ENCODE measurements at places on chromosomes 7 and 10.

- DNase-seq: no peak
Measured at GRCh38 chr10:48468130-48468790, 136.6 kb downstream of the ARHGAP22 start.

DNA sequence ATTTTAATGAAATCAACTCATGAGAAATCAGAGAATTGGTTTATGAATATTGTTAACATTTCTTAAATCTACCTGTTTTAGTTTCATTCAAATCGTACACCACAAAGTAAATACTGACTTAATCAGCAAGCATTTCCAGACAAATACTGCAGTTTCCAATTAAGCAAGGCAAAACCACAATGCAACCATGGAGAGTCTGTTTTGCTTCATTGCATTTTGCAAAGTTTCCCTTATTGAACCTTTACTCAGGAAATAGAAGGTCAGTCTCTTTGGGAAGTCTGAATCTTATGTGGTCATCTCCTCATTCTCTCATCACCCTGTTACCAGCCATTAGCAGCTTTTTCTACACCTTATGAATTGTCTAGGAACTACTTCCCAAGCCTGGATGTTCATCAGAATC lies 400.5 kb downstream of the IPMK start:
- DNase-seq: no peak

DNA sequence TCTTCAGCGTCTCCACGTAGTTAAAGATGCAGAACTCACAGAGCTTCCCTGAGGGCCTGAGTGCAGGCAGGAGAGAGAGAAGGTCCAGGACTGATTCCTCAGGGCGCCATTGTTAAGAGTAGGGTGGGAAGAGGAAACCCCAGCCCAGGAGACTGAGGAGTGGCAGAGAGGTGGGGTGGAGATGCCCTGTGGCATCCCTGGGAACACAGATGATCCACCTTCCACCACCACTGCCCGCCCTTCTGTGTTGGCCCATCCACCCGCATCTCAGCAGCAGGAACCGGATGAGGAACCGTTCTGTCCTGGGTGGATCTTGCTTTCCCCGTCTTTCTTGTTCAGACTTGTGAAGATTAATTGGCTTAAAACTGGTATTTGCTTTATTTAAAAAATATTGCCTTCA lies 48.3 kb downstream of the PFKP start:
- DNase-seq: no peak

DNA sequence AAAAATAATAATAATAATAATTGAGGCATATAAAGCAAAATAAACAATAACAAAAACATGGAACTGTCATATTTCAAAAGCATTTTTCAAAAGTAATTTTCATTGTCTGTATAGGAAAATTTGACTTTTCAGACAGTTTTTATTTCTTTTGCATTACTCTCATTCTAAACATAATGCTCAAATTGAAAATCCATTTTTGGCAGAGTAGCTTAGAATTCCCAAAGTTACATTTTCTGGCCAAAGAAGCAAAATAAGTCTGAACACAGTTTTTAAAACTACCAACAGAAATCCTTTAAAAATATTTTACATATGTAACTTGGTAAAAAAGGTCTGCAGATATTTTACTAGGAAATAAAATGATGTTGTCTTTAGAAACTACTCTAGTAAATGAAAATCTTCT lies 535.4 kb downstream of the ANKRD7 start:
- DNase-seq: no peak

DNA sequence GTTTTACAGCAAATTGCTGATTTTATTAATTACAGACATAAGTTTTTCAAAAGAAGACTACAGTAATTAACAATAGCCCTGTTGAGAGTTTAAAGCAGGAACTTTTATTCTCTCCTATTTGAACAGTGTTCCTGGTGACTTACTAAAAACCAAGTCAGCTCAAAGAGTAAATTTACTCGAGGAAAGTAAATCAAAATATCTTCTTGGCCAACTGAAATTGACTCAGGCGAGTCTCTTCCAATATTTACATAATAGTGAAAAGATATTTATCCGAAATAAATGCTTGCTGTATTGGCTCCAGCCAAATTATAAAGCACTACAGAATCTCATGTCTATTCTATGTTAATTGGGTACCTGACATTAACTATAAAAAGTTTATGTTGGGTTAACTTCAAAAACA lies 13.2 kb downstream of the CYTH3 start:
- no peak for DNase-seq

DNA sequence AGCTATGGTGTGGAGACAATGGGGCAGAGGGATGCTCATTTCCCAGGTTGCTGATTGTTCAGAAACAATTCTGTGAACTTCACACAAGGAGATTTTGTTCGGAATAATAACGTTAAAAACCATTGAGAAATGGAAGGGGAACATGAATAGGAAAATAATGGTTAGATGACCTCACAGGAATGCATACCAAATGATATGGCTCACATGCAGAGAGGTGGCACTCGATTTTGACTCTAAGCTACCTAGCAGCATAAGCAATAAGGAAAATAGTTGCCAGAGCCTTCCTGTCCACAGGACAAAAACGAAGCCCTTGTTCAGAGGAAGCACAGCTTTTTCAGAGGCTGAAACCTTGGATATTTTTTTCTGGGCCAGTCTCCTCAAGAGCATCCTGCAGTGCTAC lies 293.1 kb downstream of the ZEB1 start:
- DNase-seq: no peak

DNA sequence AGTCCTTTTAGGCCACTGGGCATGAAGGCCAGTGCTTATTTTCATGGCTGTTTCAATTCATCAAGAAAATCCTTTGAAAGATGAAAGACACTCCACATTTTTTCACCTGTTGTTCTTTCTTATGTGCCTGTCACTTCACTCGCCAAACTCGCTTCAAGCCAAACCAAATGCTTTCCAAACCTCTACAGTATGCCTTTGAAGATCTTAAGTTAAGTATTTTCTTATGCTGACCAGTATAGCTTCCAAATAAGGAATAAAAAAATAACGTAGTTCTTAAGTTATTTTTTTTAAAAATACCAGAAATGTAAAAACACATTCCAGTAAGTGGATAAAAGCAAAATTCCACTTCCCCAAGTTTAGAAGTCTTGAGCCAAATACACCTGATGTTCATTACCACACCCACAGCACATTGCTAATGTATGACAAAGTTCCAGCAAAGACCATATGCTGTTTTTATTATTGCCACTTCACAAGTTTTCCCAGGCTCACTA lies 186.1 kb downstream of the MTERF1 start:
- no peak for DNase-seq

DNA sequence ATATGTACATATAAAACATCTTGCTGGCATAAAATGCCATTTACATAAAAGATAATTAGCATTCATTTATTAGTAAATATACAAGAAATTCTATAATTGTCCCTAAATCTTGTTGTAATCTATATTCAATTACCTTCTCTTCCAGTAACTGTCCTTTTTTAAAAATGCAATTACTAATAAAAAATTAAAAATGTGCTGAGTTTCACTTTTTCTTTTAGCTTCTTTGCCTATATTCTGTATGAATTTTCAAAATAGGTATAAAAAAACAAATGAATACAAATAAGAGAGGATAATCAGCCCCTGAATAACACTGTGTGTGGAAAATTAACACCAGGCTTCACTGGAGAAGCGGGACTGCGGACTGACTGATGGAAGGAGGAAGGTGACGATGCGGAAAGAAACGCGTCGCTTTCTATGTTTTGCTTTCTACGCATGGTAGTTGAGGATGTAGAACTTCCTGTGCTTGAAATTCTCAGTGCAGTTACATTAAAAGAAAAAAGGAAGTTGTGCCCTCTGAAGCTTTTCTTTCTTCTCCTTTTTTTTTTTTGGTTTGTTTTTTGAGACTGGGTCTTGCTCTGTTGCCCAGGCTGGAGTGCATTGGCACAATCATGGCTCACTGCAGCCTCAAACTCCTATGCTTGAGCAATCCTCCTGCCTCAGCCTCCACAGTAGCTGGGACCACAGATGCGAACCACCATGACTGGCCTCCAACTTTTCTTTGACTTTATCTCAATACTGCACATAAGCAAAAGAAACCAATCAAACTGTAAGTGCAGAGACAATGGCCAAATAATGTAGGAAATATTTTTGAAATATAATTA lies 7.4 kb upstream of the ZMYND11 start:
- DNase-seq: peak; percentile 4

DNA sequence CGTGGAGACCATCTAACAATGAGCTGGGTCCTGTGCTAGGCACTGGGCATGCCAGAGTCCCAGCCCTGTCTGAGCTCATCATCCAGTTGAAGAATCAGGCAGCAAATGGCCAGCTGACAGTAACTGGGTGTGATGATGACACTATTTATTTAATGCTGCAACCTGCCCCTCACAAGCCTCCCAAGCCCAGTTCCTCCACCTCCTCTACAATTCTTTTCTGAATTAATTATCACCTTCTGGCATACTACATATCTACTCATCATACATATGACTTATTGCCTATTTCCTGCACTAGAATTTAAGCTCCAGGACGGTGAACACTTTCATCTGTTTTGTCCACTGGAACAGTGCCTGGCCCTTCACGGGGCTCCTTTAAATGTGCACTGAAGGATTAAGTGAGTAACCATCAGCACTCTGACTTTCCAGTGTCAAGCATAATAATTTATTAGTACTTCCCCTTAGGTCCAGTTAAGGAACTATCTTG lies 96.7 kb upstream of the LAMB4 start:
- no peak for DNase-seq

GRCh38 chr7:126411032-126411820 lies 841.5 kb downstream of the GRM8 start:
- no peak for DNase-seq

DNA sequence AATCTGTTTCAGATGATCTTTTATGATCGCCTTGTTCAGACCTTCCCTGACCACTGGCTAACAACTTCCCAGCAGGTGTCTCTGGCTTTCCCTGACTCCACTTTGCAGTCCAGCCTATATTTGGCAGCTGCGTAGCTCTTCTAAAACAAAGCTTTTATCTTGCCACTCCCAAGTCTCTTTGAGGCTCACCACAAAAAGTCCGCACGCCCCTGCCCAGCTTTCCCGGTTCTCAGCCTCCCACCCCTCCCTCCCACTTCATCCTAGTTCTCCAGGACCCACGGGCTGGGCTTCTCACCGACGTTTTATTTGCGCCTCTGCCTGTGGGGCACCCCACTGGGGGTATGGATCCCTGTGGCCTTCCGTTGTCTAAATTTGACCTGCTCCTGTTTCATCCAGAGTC lies 58.9 kb upstream of the USP6NL start:
- no peak for DNase-seq

DNA sequence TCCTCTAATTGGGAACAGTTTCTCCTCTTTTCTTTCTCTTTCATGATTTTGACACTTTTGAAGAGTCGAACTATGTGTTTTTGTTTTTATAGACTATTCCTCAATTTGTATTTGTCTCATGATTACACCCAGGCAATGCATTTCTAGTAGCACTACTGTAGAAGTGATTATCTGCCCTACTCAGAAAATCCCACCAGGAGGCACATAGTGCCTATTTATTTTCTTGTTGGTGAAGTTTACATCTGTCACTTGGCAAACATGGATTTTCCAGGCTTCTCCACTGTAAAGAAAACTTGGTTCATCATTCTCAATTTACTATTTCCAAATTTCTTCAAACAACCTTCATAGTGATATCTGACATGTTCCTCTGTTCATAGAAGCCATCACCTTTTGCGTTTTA lies 893.9 kb downstream of the CCSER2 start:
- DNase-seq: no peak

DNA sequence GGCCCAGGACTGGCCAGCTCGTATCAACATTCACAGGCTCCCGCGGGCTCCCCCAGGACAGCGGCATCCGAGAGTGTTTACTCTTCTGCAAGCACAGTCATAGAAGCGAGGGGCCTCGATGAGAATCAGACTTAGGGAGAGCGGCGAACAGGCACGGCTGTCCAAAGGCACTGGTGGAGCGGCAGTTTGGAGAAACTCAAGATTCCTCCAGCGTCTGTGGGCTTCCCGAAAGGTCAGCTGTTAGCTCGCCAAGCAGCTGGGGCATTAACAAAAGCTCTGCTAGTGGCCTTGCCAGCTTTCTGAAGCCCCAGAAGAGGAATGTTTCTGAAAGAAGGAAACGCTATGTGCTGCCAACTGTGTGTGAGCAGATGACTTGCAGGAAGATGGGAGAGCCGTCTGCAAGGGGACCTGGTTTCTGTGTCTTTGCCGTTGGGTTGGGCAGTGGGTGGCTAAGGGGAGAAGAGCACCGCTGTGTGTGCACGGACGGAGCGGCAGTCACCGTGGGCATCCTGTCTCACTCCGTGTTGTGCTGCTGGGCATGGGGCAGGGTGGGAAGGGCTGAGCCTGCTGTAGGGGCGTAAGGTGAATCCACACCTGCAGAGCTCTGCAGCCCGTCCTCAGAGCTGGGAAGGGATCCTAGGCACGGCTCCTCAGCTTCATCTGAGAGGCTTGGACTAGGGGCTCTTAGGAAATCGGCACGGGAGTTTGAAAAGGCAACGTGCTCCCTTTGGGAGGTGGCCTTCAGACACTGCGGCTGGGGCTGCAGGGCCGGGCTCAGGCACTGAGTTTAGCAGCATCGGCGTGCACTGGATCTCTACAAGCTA lies 42.1 kb downstream of the AMZ1 start:
- peak; percentile 79 for DNase-seq

DNA sequence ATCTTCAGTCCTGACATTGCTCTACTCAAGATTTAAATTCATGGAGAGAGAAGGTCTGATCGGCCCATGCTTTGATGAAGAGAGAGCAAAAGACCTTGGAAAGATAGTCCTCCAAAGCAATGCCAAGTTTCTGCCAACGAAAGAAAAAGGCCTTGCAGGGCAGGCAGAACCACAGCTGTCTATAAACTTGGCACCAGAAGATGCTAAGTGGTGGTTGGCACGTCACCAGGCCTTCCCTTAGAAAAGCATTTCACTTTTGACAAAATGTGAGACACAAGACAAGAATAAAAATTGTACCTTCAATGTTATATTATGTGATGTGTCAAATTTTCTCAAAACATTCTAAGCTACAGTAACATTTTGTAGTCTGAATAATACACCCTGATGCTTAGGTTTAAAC lies 42.0 kb upstream of the FGFR2 start:
- DNase-seq: peak; percentile 18

- no peak for DNase-seq
Measured at GRCh38 chr10:113060201-113061053, 110.4 kb downstream of the TCF7L2 start.

GRCh38 chr7:98137826-98138151 lies 31.1 kb downstream of the LMTK2 start:
- DNase-seq: no peak

- no peak for DNase-seq
Measured at GRCh38 chr10:94851263-94851662, 87.2 kb upstream of the CYP2C9 start.

GRCh38 chr7:31308652-31309051 lies 31.9 kb downstream of the NEUROD6 start:
- DNase-seq: no peak

DNA sequence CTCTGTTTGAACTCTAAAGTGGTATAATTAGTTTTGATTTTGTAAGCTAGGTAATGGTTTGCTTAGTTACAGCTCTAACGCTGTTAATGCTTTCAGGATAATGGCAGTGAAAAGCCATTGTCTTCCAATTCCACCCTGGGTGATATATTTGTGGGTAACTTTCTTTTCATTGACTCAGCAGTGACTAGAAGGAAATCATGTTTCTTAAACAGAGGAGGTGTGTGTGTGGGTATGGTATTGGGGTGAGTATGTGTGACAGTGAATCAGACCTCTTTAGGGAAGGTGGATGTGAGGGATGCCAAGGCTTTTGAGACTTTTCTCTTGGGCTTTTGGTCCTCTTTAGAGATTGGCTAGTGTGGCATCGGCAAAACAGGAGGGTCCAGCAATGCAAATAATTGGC lies 13.6 kb downstream of the ENTPD7 start:
- no peak for DNase-seq
